CD4-positive, CD25-positive, alpha-beta regulatory T cell (primary cell): ENCODE measurements at places on chromosomes 2 and 18. TPM values are rescaled to one million over a fixed set of nuclear protein-coding genes. Genes with fewer than 3 reads are reported as not detected.

DNA sequence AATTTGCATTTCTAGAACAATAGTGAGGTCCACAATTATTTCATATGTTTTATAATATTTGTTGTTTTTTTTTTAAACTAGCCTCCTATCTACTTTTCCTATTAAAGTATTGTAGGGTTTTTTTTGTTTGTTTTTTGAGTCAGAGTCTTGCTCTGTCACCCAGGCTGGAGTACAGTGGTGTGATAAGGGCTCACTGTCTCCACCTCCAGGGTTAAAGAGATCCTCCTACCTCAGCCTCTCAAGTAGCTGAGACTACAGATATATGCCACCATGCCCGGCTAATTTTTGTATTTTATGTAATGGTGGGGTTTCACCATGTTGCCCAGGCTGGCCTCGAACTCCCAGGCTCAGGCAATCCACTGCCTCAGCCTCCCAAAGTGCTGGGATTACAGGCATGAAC, 122.5 kb downstream of the SLC39A10 start:
- no peak for DNase-seq

- DNase-seq = no peak
These were observed 134.3 kb downstream of the RDH14 start for GRCh38 chr2:18426174-18426573.

GRCh38 chr18:48940854-48941611, 9.7 kb downstream of the SMAD7 start:
- peak; percentile 95 for DNase-seq

The RBM44 gene
- 4.5 TPM for total RNA-seq

DNA sequence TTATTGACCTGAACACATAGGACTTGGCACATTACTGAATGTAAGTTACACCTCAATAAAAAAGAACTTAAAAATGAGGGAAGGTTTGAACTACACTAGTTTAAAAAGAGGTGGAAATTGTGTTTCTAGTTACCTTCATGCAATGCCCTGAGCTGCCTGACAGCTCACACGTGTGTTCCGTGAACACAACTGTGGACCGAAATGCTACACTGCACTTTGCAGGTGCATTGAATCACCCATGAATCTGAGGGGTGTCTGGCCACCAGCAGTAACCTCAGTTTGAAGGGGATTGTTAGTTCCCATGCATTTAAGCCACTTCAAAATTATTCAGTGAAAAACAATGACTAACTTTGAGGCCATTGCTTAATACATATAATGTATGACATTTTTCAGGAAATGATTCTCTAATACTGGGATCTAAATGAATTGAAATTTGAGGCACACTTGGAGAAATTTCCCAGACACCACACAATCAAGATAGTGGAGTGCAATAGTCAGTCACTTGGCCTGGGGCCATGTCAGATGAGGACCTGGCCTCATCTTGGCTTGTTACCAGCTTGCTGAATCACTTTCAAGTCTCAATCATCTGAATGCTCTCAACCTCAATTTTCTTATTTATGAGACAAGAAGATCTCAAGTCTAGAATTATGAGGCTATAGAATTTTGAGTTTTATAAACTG, 59.3 kb downstream of the MYL12B start:
- DNase-seq = no peak

The CXCR4 gene
- 2,224 TPM for total RNA-seq

GRCh38 chr2:10305715-10306114, 3.0 kb downstream of the HPCAL1 start:
- DNase-seq = peak; percentile 50

DNA sequence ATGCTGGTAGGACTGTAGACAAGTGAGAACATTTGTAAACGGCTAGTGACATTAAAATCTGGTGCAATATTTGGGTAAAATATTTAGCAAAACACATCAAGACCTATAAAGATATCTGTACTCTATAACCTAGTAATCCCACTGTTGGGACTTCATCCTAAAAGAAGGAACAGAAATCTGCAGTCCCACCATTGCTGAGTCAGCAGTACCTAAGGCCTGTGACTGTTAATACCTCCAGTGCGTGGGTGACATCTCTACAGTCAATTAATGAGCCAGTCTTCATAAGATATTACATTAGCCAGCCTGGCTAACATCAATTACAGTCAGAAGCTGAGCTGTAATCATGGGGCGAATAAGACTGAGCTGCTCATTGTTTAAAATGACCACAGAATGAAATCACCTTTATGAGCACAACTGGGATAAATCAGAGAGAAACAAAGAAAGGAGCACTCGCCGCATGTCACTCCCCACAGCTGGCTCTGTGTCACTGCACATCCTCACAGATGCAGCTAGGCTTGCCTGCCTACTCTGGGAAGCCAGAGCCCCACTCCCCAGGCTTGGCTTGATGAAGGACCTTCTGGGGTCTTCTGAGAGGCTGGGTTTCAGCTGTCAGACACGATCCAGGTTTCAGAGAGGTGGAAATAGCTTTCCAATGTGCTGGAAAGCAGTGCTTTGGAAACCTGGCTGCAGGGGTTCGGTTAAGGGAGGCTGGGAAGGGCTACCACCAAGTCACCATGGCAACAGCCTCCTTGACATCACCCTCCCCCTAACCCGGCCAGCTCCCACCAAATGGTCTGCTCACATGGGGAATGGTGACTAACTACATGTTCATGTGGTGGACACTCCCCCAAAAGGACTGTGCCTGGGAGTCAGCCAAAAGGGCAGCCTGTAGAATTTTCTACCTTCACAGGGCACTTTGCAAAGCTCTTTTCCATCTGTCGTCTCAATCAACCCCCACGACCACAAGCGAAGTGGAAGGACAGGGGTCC, 145.0 kb downstream of the ZBTB7C start:
- no peak for DNase-seq

The APCDD1 gene
- not detected for total RNA-seq

DNA sequence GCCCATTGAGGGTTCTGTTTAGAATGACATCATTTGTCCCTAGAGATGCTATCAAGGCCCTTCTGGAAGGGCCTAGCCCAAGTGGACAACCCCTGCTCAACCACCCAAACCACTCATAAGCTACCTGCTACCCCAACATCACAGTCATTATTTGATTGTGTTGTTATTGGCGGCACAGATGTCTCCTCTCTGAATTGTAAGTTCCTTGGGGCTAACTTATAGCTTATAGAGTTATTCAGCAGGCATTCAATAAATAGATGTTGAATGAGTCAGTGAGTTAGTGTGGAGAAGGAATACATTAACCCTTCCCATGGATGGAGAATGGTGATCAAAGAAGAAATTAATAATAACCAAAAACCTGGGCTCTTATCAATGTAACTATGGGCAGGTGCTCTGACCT, 80.0 kb downstream of the ACAA2 start:
- no peak for DNase-seq

DNA sequence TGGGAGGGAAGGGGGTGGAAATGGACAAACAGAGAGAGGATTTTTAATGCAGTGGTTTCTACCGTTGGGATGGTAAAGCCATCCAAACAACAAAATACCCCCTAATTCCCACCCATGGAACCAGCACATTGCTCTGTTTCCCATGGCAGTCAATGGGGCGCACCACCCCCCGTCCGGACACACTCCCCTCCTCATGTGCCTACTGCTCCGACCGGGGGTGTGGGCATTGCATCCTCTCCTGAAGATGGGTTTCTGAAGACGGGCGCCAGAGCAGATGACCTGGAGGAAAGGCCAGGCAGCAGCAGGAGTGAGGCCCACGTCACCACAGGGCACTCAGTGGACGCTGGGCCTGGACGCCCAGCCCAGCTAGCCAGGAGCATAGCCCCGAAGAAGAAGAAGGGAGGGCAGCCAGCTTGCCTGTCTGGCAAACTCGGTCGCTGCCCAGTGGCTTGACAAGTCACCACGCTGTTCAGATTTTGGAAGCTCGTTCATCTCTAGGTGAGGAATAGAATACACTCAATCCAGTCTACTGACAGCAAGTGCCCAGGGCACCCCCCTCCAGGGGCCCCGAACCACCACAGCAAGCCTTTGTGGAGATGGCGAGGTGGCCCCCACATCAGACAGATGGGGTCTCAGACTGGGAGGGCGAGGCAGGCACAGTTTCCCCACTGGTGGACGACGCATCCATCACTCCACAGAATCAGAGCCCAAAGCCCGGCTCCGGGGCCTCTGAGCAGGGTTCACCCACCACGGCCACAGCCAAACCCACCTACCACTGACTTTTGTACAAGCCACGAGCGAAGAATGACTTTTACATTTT, 296.2 kb upstream of the SALL3 start:
- no peak for DNase-seq

The SPATA3 gene
- total RNA-seq = 0.72 TPM

- no peak for DNase-seq
These were observed 4.7 kb downstream of the MAPRE3 start for GRCh38 chr2:26975102-26975501.

- DNase-seq = no peak
These were observed 14.9 kb downstream of the IL1B start for GRCh38 chr2:112821682-112822081.

The STARD6 gene
- not detected for total RNA-seq

- no peak for DNase-seq
These were observed 8.0 kb downstream of the TGOLN2 start for GRCh38 chr2:85319796-85320195.

DNA sequence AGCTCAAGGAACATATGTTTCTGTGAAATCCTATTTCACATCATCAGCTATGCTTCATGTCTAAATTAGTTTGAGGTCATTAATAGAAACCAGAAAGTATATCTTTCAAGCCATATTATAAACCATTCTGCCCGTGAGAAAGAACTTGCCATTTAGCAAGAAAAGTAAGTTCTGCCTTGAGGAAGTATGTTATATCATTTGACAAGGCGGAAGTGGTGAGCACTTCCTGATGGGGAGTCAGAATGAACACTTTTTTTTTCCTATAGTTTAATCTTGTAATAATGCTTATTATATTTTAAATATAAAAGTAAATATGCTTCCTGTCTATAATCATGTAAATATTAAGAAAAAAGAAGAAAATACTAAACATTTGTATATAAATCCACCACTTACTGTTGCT, 39.3 kb upstream of the NRXN1 start:
- DNase-seq = no peak

- DNase-seq = no peak
These were observed 117.1 kb upstream of the PDE1A start for GRCh38 chr2:182543741-182544525.

DNA sequence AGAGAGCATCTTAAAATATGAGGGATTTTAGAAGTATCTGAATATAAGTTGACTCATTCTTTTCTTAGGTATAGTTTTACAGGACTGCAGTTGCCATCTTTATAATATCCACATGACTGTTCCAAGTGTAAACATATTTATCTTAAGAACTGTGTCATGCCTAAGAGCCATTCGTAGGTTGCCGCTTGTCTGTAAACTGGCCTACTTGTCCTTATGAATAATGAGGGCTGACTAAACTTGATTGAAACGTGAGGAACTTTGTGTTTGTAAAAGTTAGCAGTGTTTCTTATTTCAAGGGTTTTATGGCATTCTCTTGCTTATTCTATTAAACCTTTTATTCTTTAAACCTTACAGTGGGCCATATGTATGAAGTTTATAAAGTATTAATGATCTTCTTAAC, 99.6 kb downstream of the MAP3K20 start:
- DNase-seq = no peak

DNA sequence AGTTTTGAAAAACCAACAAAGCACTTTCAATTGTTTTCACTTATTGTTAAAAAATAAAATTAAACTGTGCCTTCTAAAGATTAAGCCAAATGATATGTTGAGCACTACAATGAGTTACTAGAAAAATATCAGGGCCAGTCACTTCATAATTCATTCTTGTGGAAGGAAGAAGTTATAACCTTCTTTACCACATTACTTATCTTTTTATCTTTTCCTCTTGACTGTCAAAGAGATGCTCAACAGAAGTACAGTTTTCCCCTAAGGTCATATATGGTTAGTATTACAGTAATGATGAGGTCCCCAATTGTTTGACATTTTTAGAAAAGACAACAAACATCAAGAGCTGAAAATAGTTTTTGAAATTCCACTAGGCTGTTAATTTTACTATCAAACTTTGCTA, 9.4 kb downstream of the PELI1 start:
- no peak for DNase-seq

GRCh38 chr2:241846406-241846805, 12.3 kb downstream of the PDCD1 start:
- DNase-seq = no peak

The MC5R gene
- not detected for total RNA-seq
